ENCODE measurements at places on chromosomes 11 and 22.

- DNase-seq, result no peak
Observed at GRCh38 chr22:40408718-40409612, 38.6 kb downstream of the SGSM3 start.

- DNase-seq, result no peak
Observed at GRCh38 chr22:44179989-44180705, 578 bp upstream of the PARVG start.

GRCh38 chr22:39468487-39469325, 11.9 kb downstream of the MGAT3 start:
- DNase-seq, result no peak

GRCh38 chr11:107951155-107951554, 22.9 kb downstream of the RAB39A start:
- DNase-seq, result no peak

- no peak for DNase-seq
Observed at GRCh38 chr11:83174008-83174407, 17.1 kb downstream of the PCF11 start.

DNA sequence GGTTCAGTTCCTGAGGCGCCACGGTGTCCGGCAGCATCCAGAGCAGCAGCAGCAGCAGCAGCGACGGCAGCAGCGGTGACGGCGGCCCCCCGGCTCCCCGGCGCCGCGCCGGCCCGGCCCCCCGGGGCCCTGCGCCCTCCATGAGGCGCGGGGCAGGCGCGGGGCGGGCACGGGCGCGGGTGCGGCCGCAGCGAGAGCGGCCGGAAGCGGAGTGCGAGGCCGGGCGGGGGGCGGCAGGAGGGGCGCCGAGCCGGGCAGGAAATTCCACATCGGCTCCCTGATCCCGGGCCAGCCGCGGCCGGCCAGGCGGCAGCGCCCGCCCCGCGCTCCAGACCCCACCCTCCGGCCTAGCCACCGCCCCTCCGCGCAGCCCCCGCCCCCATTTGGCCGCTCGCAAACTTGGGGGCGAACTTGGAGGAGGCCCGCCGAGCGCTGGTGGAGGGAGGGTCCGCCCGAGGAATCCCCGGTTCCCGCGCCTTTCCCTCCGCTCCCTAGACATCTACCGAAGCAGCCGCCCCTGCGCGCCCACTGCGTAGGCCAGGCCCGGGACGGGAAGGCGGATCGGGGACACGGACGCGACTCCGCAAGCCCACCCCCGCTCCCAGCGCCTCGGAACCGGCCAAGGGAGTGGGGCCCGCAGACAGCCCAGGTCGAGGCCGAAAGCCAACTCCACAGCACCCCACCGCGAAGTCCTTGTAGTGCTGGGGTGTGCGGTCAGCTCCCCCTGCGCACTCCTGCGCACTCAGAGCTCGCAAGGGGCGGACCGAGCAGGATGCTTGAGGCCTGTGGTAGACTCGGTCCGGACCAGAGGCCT, at the start of gene SCARF2:
Gene SCARF2 (minus strand): TSS at position 213 of the 814 bp plus-strand sequence. CDS start 71 bp downstream, at position 142.
- no peak for DNase-seq

DNA sequence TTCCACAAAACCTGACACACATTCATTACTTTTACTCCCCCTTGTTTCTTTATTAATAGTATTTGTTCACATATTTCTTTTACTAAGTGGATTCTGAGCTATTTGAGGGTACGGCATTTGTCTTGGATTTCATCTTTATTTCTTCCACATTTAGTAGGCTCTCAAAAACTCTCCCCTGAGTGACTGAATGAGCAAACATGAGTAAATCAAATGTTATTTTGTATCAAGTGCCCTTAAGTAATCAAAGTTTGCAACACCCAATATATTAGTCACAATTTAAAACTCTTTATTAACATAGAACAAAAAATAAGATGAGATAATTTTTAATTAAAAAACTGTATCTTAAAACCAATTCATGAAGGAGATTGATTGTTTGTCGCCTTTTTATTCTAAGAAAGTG, 1101.9 kb upstream of the TENM4 start:
- DNase-seq, result no peak

Data from glomerular endothelial cell (primary cell).